Stimulated activated CD8-positive, alpha-beta memory T cell treated with anti-CD3 and anti-CD28 coated beads, Interleukin-4, amount 100 ng/mL, for 48 hours (primary cell): ENCODE measurements at places on chromosomes 16 and 17.

GRCh38 chr16:81497690-81498089 is 53.1 kb downstream of the CMIP start:
- DNase-seq, result no peak

DNA sequence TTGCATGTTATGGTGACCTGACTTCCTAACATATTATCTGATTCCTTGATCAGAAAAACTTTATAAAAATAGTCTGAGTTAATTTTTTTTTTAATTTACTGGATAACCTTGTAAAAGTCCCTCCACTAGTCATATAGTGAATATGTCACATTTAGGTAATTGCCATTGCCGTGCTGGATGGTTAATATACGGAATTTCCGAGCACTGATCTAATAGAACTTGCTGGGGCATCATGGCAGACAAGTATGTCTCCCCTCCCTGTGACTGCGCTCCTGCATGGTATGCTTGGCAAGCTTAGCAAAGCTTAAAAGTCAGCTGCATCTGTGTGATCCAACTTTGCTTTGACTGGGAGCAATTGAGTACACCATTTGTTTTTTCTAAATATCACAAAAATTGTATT is 239.4 kb upstream of the TBX2 start:
- no peak for DNase-seq

- no peak for DNase-seq
Observed at GRCh38 chr17:238964-239259, 57.5 kb upstream of the DOC2B start.

- no peak for DNase-seq
Observed at GRCh38 chr17:59287891-59288290, 43.6 kb upstream of the YPEL2 start.
